ENCODE measurements at places on chromosomes 2 and 18.

DNA sequence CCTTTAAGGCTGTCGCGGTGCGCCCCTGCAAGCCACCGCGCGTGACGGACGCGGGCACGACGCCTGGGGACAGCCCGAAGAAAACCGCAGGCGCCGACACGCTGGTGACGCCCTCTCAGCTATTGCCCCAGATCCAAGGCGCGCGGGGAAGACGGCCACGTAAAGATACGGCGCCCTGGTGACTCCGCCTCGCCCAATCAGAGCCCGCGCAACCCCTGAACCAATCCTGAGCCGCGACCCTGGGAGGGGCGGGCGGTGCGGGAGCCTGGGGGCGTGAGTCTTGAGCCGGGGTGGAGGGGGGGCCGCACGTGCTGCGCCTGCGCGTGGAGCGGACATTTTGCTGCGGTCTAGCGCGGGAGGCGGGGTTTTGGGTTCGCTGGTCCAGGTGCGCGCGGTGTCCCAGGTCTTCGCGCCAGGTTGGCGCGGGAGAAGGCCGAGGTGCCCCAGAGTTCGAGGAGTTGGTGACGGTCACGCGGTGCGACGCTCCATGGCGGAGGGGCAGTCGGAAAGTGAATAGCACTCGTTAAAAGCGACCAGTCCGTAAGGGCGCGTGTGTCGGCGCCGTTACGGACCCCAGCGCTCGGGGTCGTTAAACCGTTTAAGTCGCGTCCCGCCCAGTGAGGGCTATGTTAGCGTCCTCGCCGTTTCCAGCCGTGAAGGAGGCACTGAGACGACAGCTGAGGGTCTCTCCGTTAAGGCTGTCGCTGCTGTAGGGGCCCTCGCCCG lies 15.9 kb downstream of the NMUR1 start:
- peak; percentile 96 for DNase-seq

- no peak for DNase-seq
These were observed 123.0 kb downstream of the AGAP1 start for GRCh38 chr2:235616885-235617284.

GRCh38 chr18:60982329-60982695 lies 350.9 kb upstream of the CDH20 start:
- DNase-seq: no peak

DNA sequence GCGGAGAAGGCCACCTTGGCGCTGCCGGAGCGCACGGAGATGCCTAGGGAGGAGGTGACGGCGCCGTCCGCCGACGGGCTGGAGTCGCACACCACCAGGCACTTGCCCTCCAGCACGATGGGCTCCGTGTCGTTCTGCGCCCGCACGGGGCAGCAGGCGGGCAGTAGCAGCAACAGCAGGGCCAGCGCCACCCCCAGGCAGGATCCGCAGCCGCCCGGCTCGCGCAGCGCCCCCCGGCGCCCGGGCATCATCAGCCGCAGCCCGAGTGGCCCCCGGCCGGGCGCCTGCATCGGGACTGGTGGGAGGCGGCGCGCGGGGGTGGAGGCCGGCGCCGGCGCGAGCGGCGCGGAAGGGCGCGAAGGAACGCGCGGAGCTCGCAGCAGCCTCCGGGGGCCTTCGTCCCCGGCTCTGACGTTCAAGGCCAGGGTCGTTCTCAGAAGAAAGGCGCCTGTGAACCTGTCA lies 2.2 kb downstream of the CBLN2 start:
- no peak for DNase-seq

GRCh38 chr2:84808279-84808678 lies 72.6 kb downstream of the TRABD2A start:
- no peak for DNase-seq

GRCh38 chr2:61710711-61711110 lies 143.1 kb downstream of the FAM161A start:
- DNase-seq: no peak

DNA sequence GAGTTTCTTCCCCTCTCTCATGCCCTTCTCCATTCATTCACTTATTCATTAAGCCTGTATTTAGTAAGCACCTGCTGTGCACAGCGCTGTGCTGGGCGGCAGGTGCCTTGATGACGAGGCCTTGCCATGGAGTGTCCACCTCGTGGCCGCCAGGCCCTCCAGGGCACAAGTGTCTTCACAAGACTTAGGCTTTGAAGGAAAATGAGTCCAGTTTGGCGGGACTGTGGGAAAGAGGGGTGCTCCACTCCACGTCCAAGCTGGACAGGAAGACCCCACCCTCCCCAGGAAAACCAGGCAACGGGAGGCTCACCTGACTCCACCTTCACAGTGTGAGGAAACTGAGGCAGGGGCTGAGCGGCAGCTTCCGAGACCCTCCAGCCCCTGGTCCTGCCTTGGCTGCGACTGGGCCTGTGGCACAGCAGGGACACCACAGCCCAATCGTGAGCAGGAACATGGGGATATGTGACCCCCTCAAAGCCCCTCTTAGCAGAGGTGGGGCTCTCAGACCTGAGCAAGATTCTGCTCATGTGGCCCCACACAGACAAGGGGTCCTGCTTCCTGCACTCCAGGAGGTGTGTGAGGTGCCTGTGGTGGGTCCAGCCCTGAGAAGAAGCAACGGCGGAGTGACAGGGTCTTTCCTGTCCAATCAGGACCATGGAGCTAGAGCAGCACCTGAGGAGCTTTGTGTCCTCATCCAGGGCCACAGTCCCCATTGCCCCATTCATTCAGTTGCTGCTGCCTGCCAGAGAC lies 110.3 kb upstream of the ODC1 start:
- DNase-seq: no peak

DNA sequence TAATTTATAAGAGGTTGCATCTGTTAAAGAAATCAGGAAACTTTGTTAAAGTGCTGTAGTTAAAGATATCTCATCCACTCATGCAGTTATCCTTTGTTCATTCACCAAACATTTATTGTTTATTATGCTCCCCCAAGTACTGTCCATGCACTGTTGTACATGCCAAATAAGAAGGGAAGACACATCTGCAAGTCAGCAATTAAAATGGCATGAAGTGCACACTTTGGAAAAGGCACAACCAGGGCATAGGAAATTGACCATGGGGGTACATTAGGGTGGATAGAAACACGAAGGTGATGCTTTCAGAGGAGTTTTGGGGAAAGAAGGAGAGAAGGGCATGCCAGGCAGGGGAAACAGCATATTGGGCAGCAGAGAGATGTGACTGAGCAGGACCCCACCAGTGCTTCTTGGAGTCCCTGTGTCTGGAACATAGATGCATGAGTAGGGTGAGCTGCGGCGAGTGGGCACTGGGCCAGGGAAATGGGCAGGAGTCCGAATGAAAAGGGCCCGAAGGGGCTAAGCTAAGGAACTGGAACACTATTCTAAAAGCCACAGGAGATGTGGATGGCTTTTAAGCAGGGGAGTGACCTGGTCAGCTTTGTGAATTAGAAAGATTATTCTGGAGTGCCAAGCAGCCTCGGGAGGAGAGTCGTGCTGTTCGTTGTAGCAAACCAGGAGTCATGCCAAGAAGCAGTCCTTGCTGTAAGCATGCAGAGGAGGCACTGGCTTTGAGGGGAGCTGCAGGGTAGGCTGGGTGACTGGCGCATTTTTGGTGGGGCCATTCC lies 316.3 kb downstream of the AGPS start:
- DNase-seq: no peak

GRCh38 chr2:220001751-220002150 lies 374.3 kb downstream of the SLC4A3 start:
- DNase-seq: no peak

DNA sequence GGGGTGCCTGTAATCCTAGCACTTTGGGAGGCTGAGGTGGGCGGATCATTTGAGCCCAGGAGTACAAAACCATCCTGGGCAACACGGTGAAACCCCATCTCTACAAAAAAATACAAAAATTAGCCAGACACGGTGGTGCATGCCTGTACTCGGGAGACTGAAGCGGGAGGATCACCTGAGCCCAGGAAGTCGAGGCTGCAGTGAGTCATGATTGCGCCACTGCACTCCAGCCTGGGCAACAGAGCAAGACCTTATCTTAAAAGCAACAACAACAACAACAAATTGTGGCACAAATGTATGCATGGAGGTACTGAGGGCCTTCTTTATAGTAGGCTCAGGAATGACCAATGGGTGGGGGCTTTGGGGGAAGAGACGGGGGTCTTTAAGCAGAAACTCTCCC lies 38.5 kb downstream of the HPCAL1 start:
- DNase-seq: no peak

DNA sequence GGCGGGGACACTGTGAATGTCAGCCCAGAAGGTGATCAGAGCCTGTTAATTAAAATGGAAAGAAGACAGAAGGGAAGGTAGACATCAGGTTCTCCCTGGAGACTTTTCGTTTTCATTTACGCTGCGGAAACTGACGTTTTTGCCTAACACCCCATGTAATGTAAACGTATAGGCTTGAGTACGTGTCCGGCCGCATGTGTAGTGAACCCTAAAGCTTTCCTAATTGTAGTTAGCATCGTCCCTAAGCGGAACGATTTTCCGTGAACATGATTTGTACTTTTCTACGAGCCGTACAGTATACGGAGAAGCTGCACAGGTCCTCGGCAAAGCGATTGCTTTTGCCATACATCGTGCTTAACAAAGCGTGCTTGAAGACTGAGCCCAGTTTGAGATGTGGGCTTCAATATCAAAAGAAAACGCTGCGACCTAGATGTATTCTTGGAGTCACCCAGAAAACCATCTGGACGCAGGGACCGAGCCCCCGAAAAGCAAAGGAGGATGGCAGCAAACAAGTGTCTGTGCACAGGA lies 284 bp downstream of the TIMM21 start:
- no peak for DNase-seq

GRCh38 chr2:242029422-242030225 lies 160.1 kb downstream of the RTP5 start:
- no peak for DNase-seq

- DNase-seq: no peak
These were observed 120.2 kb upstream of the LRRTM4 start for GRCh38 chr2:77642339-77642738.

GRCh38 chr2:42907835-42908234 lies 115.5 kb upstream of the HAAO start:
- no peak for DNase-seq

- DNase-seq: no peak
These were observed 11.6 kb upstream of the GREB1L start for GRCh38 chr18:21230436-21230835.

- DNase-seq: no peak
These were observed 439.3 kb downstream of the CBLN2 start for GRCh38 chr18:72104851-72105250.

GRCh38 chr2:135909976-135910375 lies 33.7 kb upstream of the MCM6 start:
- DNase-seq: no peak

DNA sequence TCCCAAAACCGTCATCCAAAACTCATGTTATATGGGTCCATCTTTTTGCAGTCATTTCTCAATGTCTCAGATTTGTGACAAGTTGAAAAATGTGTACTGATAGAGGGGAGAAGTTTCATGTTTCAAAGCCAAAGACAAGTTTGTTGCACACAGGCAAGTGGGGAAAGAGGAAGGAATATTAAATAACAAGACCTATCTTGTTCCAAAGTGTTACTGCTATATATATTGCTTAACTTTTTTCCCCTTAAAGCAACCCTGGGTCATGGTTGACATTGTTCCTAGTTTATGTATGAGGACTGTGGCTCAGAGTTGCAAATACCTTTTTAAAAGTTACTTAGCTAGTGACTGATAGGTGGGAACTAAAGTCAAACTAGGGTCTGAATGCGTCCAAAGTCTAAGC lies 1.7 kb downstream of the ITGA4 start:
- no peak for DNase-seq

DNA sequence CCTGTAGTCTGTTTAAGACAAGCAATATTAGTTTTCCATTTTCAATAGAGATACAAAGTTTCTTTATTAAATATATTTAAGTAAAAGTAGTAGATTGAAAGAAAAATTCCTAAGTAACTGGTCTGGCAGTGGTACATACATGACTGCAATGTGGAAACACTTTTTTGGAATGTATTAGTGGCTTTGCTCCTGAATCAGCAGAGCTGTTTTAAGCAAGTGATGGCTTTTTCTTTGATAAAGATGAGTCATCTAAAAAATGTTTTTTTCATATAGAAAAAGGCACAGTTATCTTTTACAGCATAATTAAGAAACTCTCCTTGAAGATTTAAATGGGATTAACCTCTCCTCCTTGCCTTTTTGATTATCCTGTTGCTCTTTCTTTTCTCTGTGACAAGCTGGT lies 34.9 kb downstream of the KDM3A start:
- no peak for DNase-seq

GRCh38 chr18:61681065-61681464 lies 211.7 kb downstream of the RNF152 start:
- no peak for DNase-seq

DNA sequence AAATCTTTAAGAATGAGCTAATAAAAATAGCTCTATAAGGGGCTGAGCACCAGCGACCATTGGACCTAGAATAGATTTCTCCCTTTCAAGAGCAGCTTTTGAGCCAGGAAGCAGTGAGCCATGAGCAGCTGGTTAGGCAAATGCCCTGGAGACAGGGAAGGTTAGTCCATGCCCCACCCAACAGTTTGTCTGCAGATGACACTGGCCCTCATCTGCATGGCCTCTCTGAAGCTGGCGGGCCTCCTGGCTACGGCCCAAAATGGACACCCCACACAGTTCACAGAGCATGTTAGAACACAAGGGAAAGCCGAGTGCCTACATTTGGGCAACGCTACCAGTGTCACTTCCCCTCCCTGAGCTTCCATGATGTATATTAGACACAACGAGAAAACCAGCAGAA lies 201.1 kb downstream of the MGAT5 start:
- DNase-seq: no peak

DNA sequence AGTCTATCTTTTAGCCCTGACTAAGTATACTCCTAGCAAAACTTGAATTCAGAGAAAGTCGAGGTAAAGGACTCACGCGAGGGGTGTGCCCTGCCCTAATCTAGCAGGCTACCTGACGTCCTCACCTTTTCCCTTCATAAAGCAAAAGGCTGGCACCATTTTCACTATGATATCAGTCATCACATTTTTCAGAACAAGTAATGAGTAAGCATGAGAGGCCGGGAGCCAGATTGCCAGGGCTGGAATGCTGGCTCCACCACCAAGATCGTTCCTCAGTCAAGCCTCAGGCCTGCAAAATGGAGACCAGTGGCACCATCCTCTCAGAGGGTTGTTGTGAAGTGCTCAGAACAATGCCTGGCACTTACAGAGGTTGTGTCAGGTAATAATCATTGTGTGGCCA lies 18.7 kb upstream of the NCKAP5 start:
- DNase-seq: no peak

DNA sequence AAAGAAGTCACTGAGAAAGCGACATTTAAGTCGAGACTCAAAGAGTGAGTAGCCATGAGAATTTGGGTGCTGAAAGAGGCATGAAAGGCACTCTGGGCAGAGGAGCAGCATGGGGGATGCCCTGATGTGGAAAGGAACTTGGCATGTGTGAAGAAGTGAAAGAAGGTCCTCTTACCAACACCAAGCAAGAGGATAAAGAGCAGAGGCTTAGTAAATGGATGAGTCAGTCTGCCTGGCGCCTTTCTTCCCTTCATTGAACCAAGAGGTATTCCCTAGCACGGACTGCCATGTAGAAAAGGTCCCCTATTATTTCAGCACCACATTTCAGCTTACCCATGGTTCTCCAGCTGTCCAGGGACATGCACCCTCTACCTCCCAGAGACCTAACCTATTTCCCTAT lies 221.1 kb upstream of the NRP2 start:
- no peak for DNase-seq

- no peak for DNase-seq
These were observed 68.4 kb downstream of the TWIST2 start for GRCh38 chr2:238916176-238916874.
